Tongue (tissue), 3 donors: ENCODE measurements at places on chromosomes 13 and 19.

- DNase-seq: no peak
These were observed 48.8 kb upstream of the PDCD5 start for GRCh38 chr19:32532233-32532632.

GRCh38 chr19:40336601-40336900 lies 11.6 kb downstream of the C19orf47 start:
- DNase-seq: no peak

DNA sequence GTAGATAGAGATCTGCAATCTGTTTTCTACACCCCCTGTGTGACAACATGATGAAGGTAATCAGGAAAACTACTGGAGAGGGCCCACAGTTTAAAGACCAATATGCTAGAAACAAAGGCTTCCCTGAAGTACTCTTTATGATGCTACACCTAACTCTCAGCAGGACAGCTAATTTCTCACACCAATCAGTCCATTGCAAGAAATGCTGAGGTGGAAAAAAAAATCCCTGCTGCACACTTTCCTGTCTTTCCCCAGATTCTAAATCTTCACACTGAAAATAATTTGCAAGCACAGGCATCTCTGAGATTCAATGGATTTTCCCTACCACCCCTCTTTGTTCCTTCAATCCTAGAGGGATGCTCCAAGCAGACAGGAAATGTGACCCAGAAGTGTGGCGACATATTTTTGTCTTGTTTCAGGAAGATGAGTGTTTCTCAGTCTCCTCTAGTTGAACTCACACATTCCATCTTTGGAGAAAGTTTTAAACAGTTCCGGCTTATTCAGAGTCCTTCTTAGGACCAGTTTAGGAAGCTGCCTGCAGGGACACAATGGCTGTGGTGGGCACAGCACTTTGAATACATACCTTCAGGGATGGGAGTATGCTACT lies 671.6 kb downstream of the DIAPH3 start:
- no peak for DNase-seq

GRCh38 chr13:109802936-109803335 lies 16.6 kb upstream of the IRS2 start:
- no peak for DNase-seq

GRCh38 chr13:102569488-102569887 lies 27.3 kb upstream of the TPP2 start:
- DNase-seq: no peak

DNA sequence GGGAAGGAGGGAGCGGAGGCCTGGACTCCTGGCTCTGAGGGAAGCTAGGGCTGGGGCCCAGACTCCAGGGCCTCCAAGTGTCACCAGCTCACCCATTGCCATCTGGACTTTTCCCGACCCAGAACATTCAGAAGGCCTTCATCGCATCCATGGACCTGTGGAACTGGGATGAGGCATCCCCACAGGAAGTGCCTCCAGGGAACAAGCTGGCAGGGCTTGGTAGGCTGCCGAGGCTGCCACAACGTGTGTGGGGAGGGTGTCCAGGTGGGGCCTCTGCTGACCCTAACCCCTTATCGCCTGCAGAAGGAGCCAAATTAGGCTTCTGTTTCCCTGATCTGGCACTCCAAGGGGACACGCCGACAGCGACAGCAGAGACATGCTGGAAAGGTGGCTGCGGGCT lies 767 bp downstream of the ETV2 start:
- DNase-seq: no peak

DNA sequence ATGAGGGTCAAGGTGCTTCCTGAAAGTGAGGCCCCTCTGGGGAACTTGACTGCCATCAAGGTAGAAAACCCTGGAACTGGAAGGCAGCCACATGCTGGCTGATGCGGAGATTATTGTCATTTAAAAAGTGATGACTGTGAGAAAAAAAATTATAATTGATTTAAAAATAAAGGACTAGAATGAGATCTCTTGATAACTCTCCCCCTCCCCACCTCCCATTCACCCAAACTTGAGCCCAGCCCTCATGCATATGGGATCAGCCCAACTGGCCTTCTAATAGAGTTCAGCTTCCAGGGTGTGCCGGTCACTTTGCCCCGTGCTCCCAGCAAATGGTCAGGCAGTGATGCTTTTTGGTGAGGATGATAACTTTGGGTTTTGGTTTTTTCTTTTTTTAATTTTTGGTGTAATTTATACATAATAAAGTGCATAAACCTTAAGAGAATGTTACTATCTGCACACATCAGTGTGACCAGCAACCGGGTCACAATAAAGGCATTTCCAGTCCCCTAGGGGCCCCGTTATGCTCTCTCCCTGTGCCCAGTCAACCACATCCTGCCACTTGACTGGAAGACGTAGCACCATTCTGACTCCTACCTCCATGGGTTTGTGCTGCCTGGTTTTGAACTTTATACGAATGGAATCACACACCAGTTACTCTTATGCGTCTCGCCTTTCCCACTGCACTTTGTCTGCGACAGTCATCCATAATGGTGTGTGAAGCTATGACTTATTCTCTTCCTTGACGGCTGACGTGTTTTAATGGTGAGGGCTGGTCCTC lies 187.9 kb downstream of the USP12 start:
- DNase-seq: no peak

GRCh38 chr13:113837560-113838355 lies 26.1 kb downstream of the GAS6 start:
- peak; percentile 76 for DNase-seq

DNA sequence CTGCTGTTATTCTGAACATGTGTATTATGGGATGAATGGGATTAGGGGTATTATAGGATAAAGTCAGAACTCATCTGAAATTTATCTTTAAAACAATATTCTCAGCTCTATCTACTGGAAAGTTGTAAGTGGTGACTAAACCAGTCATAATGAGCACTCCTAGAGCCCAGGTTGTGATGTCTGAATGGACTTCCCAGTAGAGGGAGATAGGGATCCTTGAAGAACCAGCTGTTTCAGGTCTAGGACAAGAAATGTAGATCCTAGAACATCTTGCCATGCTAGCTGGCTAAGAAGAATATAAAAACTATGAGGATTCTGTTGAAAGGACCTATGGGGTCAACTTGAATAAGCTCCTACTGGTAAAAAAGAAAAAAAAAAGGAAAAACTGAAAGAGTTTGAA lies 310.8 kb downstream of the SLC7A1 start:
- no peak for DNase-seq

DNA sequence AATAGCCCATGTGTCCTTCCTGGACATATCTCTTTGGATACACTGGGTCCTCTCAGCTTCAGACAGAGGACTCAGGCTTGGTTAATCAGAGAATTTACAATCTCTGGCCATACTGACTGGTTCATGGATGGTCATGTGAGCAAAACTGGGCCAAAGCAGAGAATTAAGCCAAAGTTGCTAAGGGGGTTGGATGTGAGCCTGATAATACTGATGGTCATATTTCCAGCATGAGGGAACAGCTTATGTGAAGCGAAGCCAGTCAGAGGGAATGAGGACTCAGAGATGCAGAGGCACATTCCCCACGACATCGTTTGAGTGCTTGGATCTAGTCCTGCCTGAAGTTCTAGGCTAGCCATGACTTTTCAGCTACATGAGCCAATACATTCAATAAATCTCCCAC lies 22.0 kb upstream of the LRRC4B start:
- no peak for DNase-seq

- no peak for DNase-seq
These were observed 5.4 kb downstream of the NOP53 start for GRCh38 chr19:47750752-47751151.

DNA sequence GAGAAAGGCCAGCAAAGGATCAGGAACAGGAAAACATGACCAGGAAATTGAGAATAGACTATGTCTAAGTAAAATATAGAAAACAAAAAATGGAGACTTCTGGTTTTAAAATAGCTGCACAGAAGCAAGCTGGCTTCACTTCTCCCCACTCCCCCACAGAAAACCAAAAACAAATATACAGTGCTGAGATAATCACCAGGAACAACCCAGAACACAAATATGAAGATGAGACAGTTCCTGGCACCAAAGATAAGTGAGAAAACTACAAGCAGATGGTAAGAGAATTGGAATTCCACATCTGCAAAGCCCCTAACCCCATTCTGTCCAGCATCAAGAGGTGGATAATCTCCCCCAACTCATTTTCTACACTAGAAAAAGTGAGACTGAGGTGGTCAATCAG lies 397.7 kb downstream of the SUCLA2 start:
- no peak for DNase-seq

- no peak for DNase-seq
These were observed 36.4 kb downstream of the TEX26 start for GRCh38 chr13:30968846-30969245.

GRCh38 chr19:1507763-1508506 lies 4.9 kb downstream of the ADAMTSL5 start:
- peak; percentile 98 for DNase-seq

GRCh38 chr13:66222926-66223325 lies 1007.2 kb downstream of the PCDH9 start:
- DNase-seq: no peak

DNA sequence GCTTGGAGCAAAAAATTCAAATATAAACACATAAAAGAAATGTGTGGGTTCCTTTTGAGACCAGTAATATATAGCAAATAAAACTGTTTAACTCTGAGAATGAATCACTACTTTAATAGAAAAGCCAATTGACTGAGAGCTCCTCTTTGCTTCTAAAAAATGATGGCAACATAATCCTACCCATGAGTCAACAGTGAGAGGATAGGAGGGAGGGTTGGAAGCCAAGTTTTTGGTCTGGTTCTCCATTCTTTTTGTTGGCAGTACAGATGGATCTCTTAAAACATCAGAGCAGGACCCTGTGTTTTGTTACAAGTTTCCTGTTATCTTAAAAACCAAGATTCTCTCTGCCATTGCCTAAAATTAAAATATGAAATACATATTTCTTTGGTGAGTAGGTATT lies 50.0 kb upstream of the POSTN start:
- DNase-seq: no peak

GRCh38 chr13:52845334-52845761 lies 3.1 kb downstream of the PCDH8 start:
- DNase-seq: no peak

DNA sequence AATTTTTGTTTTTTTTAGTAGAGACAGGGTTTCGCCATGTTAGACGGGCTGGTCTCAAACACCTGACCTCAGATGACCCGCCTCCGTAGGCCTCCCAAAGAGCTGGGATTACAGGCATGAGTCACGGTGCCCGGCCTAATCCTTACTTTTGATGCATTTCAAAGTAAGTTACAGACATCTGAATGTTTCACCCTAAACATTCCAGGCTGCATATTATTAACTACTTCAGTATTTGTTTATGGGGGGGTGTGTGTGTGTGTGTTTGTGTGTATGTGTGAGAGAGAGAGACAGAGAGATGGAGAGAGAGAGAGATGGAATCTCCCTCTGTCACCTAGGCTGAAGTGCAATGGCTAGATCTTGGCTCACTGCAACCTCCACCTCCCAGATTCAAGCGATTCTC lies 13.1 kb downstream of the SULT2B1 start:
- DNase-seq: no peak

DNA sequence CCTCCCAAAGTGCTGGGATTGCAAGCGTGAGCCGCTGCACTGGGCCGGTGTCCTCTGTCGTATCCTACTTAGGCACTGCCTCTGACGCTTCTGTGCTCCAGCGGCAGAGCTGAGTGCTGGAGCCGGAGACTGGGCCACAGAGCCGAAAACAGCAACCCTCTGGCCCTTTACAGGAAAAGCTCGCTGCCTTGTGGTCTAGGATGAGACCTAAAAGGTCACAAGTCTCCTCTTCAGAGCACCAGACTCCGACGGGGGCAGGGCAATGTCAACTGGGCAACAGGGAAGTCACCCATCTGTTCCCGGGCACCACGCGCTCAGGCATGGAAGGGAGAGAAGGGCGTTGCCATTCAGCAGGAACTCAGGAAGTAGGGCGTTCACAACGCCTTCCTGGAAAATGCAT lies 91.7 kb downstream of the GADD45B start:
- DNase-seq: no peak

- DNase-seq: no peak
These were observed 10.1 kb downstream of the OPA3 start for GRCh38 chr19:45574526-45574925.

- no peak for DNase-seq
These were observed 11.3 kb upstream of the LPAR6 start for GRCh38 chr13:48424212-48424611.

DNA sequence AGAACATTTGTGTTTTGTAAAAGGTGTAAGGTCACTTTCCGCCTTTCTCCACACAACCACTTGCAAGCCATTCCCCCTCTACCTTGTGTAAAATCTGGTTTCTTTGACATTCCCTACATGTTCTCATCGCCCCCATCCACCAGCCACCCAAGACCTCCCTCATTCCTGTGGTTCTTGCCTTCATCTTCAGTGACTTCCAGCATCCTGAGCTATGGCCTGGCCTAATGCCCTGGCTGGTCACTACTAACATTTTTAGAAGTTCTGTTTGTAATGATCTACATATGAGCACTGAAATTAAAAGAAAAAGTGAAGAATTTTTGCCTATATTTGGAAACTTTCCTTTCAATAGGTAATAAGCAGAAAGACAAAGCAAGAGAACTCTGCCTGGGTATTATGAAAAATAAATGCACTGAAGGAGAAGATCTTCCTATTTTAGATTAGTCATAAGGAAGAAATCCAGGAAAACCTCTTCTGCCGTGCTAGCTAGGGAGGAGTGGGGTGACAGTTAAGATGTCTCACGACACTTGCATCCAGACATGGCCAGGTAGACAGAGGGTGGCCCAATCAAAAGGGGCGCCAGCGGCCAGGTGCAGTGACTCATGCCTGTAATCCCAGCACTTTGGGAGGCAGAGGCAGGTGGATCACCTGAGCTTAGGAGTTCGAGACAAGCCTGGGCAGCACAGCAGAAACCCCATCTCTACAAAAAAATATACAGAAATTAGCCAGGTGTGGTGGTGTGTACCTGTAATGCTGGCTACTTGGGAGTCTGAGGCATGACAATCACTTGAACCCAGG lies 28.1 kb upstream of the MPHOSPH8 start:
- DNase-seq: no peak

- no peak for DNase-seq
These were observed 20.1 kb upstream of the ARHGEF18 start for GRCh38 chr19:7328647-7329046.

DNA sequence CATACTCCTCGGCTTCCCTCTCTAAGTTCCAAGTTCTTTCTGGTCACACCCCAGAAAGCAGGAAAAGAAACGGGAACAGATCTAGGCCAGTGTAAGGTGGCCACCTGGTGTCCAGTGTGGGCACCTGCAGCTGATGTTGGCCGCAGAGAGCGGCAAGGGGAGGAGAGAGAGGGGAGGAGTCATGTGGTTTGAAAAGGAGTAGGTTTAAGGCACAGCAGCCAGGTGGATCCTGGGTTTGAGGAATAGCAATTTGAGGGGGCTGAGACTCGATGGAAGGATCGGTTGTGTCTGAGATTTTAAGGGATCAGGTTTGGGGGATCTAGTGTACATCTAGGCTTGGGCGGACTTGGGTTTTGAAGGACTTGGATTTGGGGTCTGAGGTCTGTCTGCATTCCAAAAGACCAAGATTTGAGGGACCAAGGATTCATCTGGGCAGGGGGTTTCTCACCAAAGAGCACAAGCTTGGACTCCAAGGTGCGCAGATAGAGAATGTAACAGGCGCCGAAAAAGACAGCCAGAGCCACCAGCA lies 1.2 kb downstream of the RABAC1 start:
- peak; percentile 86 for DNase-seq

- no peak for DNase-seq
These were observed 149.7 kb upstream of the SERP2 start for GRCh38 chr13:44223770-44224444.
